ENCODE measurements at places on chromosomes 2 and 18.

DNA sequence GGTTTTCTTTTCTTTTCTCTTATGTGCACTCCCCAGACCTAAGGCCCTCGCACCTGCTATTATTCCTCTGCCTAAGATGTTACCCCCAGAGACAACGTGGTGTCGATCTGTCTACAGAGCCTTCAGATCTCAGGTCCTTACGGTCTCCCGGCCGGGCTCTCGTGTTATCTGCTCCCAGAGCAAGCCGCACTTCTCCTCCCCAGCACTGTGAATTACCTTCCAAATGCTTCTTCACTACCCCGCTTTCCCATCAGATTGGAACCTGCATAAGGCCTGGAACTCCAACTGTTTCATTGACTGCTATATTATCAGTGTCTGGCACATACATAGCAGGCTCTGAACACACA, 71.2 kb upstream of the ODC1 start:
- no peak for DNase-seq

- no peak for DNase-seq
Observed at GRCh38 chr2:159226059-159226461, 60.4 kb downstream of the WDSUB1 start.

GRCh38 chr2:237696461-237696860, 69.1 kb downstream of the LRRFIP1 start:
- no peak for DNase-seq

- no peak for DNase-seq
Observed at GRCh38 chr2:241265506-241265905, 50.0 kb downstream of the HDLBP start.

GRCh38 chr2:126392889-126393288, 263.1 kb upstream of the GYPC start:
- no peak for DNase-seq

DNA sequence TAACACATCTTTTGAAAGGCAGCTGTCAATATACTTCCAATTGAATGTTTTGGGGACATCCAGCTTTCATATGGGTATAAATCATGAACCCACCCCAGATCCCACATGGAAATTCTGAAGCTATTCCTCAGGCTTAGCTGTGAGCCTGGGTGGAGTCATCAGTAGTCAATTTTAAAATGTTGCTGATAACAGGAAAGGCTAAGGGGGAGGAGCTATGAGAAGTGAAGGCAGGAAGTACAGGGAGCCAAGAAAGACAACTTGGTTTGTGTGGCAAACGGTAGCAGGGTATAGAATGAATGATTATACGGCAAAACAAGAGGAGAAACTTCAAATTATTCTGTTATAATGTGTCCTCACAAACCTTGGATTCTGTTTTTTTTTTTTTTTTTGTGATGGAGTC, 108.6 kb downstream of the QPCT start:
- no peak for DNase-seq

DNA sequence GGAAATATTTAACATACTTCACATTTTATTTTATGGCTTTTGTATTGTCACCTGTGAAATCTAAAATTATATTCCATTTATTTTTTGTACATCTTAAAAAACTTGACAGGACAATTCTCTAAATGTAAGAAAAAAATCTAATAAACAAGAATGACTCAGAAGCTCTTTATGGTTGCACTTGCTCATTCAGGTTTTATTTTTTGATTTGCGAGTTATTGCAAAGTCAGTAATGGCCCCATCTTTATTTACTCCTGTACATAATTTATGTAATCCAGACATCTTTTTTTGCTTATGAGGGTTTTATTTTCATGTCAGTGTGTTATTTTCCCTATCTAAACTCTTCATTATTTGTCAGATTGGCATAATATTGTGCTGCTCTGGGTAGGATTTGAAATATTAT, 145.1 kb downstream of the MBD5 start:
- DNase-seq = no peak

- no peak for DNase-seq
Observed at GRCh38 chr2:8058652-8059051, 623.2 kb upstream of the ID2 start.

DNA sequence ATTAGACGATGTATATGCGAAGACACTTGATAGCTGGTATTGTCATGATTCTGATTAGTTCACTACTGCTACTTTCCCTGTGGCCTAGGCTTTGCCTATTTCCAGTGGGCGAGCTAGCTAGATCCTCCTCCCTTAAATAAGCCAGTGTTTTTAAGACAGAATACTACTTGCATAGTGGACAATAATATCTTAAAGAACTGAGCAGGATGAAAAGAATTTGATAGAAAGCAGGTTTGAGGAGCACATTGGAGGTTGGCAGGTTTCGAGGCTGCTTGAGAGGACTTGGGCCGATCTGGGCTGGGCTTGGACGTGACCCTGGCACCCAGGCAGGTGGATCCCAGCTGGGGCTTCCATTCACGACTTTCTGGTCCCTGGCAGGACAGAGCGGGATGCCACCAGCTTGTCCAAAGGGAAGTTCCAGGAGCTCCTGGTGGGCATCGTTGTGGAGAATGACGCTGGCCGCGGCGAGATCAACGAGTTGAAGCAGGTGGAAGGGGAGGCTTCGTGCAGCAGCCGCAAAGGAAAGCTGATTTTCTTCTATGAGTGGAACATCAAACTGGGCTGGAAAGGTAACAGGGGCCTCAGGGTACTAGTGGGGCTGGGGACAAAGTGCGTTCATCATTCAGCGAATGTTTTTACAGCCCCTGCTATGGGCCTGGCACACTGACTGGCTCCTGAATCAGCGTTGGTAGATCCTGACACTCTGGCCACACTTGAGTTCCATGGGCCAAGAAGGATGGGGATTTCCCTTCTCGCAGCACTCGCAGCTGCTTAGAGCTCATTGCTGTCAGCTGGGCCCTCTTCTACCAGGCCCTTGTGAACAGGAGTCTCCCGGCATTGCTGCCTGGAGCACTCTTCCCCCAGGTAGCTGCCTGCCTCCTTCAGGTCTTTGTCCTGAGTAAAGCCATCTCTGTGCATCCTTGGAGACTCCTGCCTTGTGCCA, 16.9 kb downstream of the C2orf74 start:
- DNase-seq = no peak

DNA sequence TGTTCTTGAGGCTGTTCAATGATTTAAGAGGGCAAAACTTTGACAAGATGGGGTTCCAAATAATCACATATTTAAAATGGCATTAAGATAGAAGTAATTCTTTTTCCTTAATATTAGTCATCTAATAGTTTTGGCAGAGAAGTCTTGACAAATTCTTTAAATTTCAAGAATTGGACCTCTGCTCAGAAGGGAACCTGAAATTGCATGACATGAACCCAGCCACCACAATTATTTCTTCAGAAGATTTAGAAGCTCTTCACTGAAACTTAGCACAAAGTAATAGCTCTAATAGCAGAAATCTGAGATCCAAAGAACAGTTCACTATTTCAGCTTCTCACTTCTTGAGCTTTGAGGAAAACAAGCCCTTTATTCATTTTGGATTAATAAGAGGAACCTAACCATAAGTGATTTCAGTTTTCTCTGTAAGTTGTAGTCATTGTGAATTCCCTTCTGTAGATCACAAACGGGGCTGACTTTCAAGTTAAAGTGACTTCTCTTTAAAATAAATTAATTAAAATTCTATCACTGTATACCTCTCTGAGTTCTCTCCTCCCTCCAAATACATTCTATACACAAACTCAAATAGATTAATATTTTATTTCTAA, 100.6 kb upstream of the ITGA4 start:
- no peak for DNase-seq

DNA sequence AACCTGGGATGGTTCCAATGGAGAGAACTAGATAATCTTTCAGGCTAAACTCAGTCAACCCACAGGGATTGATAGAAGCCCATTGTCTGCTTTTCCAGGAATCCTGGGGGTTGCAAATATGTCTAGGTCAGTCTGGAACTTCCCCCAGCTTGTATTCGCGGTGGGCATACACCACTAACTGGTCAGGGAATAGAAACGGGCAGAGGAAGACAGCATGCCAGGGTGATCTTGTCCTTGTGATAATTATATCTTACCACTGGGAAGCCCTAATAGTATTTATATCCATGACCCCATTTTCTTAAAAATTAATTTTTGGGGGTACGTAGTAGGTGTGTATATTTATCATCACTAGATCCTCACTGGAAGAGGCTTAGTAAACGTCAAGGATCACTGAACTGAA, 101.9 kb downstream of the SETBP1 start:
- DNase-seq = no peak

GRCh38 chr2:63663013-63663864, 74.5 kb downstream of the MDH1 start:
- no peak for DNase-seq

- no peak for DNase-seq
Observed at GRCh38 chr2:26298286-26298637, 47.7 kb upstream of the SELENOI start.

DNA sequence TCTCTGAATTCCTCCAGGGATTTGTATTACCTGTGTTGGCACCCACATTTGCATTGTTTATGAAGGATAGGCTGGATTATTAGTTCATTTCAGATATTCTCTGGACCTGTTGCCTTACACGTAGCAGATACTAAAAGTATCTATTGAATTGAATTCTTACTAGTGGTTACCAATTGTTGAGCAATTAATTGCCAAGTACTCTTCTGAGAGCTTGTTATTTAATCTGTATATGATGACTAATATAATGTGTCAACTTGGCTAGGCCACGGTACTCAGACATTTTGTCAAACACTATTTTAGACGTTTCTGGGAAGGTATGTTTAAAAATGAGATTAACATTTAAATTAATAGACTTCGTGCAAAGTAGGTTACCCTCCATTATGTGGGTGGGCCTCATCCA, 2.5 kb upstream of the SPP2 start:
- DNase-seq = no peak

DNA sequence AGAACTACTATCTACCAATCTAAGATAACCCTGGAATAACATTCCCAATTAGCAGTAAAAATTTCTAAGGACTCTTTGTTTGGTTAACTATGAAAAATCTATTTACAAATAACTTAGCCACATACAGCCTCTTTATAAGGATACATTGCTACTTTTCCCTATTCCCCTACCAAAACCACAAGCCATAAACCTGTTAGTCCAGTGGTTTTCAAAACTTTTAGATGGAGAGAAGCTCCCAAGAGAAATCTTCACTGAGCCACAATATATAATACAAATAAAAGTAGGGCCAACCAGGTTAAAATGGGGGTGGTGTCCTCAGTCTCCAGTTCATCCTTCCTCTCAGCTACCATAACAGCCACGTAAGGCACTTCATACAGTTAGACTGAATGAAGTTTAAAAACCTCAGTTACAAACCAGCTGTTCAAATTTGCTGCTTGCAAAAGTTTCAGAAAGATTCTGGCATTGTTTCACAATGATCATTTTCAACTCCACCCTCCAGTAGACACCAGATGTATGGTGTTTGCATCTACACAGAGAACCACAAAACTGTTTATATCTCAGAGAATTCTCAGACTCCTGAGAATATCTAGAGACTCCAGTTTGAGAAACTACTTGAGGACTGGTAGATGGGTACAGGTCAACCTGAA, 26.0 kb downstream of the SOS1 start:
- no peak for DNase-seq

DNA sequence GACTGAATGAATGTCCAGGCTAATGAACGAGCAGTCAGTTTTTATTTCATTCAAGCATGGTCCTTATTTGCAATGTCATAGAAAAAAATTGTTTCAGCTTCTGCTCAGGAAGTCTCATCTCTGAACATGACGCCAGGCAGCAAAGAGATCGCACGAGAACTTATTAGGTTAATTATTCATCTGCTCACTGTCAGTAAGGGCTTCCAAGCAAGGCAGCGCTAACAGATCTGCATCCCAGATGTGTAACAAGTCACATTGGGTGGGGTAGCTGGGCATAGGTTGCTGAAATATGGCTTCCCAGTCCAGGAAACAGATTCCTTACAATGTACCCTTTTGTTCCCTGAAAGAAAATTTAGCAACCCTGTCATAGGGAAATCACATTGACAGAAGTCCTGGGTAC, 63.5 kb downstream of the ANKRD44 start:
- no peak for DNase-seq

- DNase-seq = no peak
Observed at GRCh38 chr2:43220229-43220751, 6.1 kb downstream of the ZFP36L2 start.

DNA sequence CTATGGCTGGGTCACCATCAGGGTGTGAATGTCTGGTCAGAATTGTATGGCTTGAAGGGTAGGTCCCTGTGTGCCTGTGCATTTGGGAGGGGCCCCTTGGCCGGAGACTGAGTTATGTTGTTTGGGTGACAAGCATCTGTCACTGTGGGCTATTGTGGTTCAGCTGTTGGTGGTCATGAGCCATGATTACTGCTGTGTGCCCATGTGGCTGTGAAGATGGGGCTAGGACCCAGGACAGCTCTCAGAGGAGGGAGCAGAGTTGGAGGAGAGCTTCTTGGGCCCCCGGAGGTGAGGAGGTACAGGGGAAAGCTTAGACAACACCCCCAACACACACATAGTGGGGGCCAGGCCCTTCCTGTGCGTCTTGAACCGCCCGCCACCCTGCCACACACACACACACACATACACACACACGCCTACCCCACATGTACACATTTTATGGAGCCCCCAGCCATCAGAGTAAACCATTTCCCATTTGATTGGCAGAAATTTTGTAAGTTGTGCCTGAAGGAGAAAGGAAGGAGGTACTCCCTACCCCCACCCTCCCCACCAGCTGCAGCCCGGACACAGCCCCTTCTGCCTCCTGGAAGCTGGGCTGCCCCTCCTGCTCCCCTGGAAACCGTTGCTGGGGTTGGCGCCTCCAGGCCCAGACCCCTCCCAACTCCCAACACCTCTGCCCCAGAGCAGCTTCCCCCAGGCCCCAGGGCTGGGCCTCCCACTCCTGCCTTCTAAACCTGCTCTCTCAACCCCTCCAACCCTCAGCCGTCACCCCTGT, 2.0 kb downstream of the GAREM2 start:
- DNase-seq = no peak

- no peak for DNase-seq
Observed at GRCh38 chr2:212915121-212915782, 236.2 kb downstream of the IKZF2 start.

DNA sequence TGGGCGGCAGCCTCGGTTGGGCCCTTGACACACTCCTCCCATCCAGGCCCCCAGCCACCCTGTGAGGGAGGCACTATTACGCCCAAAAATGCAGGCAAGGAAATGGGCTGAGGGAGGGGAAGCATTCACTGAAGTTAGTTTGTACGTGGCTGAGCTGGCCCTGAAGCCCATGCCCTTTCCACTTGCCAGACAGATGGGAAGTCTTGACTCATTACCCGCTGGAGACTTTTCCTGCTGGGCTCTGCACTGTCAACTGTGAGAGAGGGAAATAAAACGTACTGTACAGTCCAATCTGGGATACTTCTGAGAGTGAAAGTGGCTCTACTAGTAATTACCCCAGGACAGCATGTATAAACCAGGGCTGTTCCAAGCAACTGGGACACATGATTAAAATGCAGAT, 125.9 kb downstream of the MSH2 start:
- DNase-seq = no peak

GRCh38 chr18:78245451-78245850, 734.2 kb upstream of the SALL3 start:
- no peak for DNase-seq

DNA sequence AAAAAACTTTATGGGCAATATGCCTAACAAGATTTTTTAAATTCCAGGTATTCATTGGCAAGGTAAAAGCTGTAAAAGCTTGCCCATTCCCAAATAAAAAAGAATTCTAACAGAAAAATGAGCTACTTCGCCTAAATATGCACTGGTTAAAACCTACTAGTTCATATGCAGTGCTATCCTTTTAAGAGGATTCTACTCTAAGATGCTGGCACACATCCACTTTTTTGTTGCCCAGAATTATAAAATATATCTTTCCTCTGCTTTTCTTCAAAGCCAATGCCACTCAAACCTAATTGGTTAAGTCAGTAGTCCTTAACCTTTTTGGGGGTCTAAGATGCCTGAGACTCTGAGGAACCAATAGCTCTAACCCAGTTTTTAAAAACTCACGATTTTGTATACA, 3.2 kb downstream of the XPO1 start:
- DNase-seq = peak; percentile 45

All from hematopoietic multipotent progenitor cell treated with erythropoietin and hydrocortisone succinate and interleukin-3 and kit ligand, for 17 days (in vitro differentiated cells).